ENCODE measurements at places on chromosomes 2 and 18.

GRCh38 chr2:74036450-74037195, 51.9 kb downstream of the TET3 start:
- peak; percentile 54 for DNase-seq

- DNase-seq = no peak
Observed at GRCh38 chr2:197210430-197210829, 100.2 kb downstream of the ANKRD44 start.

DNA sequence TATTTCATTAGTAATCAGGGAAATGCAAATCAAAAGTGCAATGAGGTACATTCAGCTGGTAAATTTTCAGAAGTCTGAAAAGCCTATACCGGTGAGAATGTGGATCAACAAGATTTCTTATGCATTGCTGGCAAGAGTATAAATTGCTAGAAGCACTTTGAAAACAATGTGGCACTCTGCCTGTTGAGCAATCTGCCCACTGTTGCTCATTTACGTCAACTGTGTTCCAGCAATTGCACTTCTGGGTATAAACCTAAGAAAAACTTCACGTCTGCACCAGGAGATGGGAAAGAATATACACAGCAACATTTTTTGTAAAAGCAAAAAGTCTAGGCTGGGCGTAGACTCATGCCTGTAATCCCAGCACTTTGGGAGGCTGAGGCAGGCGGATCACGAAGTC, 40.8 kb downstream of the MTERF4 start:
- peak; percentile 33 for DNase-seq

DNA sequence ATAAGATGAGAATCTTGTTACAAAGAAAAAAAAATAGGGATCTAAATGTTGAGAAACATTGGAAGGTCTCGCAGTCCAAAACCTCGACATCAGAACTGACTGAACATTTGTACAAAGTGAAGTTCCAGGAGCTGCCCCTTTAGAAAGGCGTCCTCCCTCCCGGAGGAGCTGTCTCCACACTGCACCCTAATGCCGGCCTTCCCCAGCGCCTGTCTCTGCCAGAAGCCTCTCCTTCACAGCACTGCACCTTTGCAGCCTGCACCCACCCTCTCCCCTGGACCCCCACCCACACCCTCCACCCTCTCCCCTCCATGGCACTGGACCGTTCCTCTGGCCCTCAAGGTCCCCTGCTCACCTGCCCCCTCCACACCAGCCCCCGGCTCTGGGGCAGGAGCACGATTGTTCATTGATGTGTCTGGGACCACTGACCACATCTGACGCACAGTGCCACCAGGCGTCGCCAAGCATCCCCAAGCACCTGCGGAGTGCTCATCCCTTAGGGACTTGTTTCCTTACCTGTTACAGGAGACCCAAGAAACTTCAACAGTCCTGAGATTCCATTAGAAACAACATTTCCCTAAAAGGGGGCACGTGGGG, 90.3 kb upstream of the SNTG2 start:
- DNase-seq = no peak

All from NB4 (cell line).